Urinary bladder (tissue), 4 donors: ENCODE measurements at places on chromosomes 4 and X. TPM values are rescaled to one million over a fixed set of nuclear protein-coding genes. Genes with fewer than 3 reads are reported as not detected.

- no peak for DNase-seq
Observed at GRCh38 chr4:139768366-139768765, 102.7 kb downstream of the MGST2 start.

UGT2B15 gene
- 0.08 TPM for polyA plus RNA-seq

- no peak for DNase-seq
Observed at GRCh38 chr4:23232987-23233386, 540.2 kb downstream of the GBA3 start.

DNA sequence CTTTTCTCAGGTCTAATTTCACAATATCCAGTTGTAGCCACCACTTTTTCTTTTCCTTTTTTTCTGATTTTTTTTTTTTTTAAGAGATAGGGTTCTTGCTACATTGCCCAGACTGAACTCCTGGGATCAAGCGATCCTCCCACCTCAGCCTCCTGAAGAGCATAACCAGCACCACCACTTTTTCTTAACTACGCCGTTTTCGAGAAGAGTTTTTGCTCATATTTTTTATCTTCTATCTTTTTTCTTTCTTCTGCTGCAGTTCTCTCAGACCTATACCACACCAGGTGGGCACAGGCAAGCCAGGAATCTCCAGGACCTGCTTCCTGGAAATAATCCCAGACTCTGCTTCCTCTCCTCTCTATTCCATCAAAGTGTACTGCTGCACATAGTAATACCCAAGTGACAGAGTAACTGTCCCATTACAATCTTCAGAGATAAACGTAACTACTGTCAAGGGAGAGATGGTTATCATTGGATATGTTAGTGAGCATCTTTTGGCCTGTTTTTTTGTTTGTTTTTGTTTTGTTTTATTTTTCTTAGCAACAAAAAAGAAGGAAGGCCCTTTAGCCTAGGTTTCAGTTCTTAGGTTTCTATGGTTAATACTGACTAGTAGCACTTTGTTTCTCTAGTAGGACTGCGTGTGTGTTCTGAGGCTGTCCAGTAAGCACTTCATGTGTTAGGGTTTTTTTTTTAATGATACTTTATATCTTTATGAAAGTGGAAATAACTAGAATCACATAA is 59.2 kb upstream of the TXK start:
- no peak for DNase-seq

TIMM8A gene
- 6.2 TPM for polyA plus RNA-seq

GRCh38 chrX:9373789-9374188 is 91.1 kb upstream of the TBL1X start:
- no peak for DNase-seq

TLR6 gene
- 0.58 TPM for polyA plus RNA-seq

GRCh38 chrX:72029483-72030411 is 102.0 kb downstream of the RTL5 start:
- DNase-seq, result no peak

RAI2 gene
- 54.3 TPM for polyA plus RNA-seq

DNA sequence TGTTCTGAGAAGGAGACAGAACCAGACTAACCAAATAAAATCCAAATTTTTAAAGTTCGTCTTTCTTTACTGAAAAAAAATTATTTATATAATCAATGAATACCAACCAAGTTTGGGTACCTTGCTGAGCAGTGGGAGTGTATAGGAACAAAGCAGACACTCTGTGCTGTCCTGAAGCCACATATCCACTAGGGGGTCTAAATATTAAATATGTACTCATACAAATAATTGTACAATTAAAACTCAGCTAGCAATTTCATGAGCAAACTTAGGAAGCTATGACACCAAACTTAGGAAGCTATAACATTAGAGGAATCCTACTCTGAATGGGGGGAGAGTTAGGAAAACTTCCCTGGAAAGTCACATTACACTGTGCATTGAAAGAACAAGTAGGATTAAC is 582.0 kb upstream of the EPHA5 start:
- no peak for DNase-seq

F8 gene
- polyA plus RNA-seq, result 14.7 TPM

GRCh38 chr4:87121341-87122065 is 98.9 kb downstream of the KLHL8 start:
- no peak for DNase-seq

SPIN2A gene
- 0.54 TPM for polyA plus RNA-seq

EXOC1L gene
- 0.14 TPM for polyA plus RNA-seq

SLITRK4 gene
- 1.0 TPM for polyA plus RNA-seq

DNA sequence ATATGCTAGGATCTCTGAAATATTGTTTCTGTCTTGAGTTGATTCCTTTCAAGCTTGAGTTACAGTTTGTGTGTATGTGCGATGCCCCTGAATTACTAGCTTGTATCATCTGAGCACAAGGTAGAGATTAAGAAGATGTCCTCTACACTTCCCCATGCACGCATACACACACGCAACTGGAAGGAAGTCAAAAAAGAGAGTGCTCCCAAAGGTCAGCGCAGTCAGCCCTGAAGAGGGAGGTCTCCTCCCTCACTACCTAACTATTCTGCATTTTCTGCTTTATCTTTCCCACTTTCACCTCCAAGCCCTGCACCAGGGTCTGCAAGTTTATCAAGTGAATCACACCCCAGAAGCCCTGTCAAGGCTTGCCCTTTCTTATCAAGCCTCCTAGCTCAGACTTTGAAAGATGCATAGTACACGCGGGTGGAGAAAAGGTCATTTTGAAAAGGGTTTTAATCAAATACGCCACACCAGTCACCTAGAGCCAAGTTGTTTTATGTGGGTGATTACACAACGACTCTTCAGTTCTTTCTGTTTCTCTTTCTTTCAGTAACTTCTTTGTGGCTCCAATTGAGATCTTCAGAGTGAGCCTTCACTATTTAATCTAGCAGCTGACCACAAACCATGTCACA is 127.7 kb downstream of the ASB9 start:
- no peak for DNase-seq

DNA sequence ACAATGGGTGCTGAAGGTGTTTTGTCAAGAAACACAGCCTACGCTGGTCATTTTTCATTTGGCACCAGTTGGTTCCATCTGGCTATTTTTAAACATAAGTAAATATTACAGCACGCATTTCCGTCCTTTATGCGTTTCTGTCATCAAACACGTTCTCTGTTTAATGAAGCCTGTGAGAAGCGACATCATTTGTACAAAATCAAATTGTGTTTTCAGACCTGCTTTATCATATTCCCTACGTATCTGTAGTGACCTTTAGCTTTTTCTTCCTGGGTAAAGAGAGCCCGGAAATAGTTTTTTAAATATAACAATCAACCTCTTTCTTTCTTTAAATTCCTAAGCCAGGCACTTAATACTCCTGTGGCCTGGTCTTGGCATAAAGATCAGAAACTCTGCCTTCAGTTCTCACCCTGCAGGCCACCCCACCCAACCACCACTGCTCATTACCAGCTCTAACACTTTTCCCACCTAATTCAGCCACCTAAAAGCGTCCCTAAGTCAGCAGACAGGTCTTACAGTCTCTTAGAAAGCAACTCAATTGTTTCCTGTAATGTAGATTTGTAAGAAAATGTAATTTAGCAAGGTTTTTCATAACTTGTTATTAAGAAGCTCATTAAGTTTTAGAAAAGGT is 30.4 kb downstream of the ACSL1 start:
- no peak for DNase-seq

TMEM154 gene
- polyA plus RNA-seq, result 2.0 TPM
